ENCODE measurements at places on chromosomes 12 and 14. TPM values are rescaled to one million over a fixed set of nuclear protein-coding genes. Genes with fewer than 3 reads are reported as not detected.

GRCh38 chr12:57085999-57086492, 2.9 kb upstream of the NAB2 start:
- no peak for DNase-seq

The GPD1 gene
- 54.1 TPM for total RNA-seq

The TBX5 gene
- not detected for total RNA-seq

GRCh38 chr14:66603945-66604344, 96.0 kb downstream of the GPHN start:
- DNase-seq, result no peak

The TGM1 gene
- total RNA-seq, result 0.99 TPM

DNA sequence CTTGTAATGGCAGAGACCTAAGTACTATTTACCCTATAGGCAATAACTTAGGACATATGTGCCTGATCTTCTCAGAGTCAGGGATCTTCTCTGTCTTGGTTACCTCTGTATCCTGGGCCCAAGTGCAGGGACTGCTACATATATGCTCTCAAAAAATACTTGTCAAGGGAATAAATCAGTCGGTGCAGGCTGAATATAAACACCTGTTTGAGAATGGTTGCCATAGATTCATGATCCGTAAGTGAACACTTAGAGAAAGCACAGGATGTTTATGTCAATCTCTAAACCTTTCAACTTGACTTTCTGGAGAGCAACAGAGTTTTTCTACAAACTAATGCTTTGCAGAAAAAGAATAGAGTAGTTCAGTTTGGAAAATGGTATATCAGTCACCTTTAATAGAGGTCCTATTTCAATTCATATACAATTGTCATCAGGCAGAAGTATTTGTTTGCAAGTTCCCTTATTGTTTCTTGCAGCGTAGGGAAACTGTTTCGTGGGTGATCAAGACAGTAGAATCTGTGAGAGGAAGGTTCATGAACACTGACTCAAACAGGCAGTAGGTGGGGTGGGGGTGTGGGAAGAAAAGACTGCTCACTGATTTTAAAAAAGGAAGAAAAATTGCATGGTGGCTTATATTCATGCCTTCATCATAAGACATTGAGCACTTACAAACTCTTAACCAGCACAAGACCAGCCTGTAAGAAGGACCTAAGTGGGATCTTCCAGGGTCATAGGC, 6.0 kb upstream of the UBE2N start:
- DNase-seq, result no peak
